ENCODE measurements at places on chromosomes 4 and X. TPM values are rescaled to one million over a fixed set of nuclear protein-coding genes. Genes with fewer than 3 reads are reported as not detected.

The SLITRK4 gene
- total RNA-seq, result 15.7 TPM

The SMPX gene
- total RNA-seq, result not detected

The CENPU gene
- 39.7 TPM for total RNA-seq

The COX7B2 gene
- total RNA-seq, result not detected

The ASB5 gene
- total RNA-seq, result 0.84 TPM

GRCh38 chr4:24180586-24180985 is 290.7 kb upstream of the PPARGC1A start:
- DNase-seq, result no peak

GRCh38 chr4:26237916-26238315 is 82.9 kb upstream of the RBPJ start:
- DNase-seq, result no peak

GRCh38 chr4:98517218-98518021 is 141.0 kb downstream of the TSPAN5 start:
- DNase-seq, result no peak

GRCh38 chrX:19761554-19762295 is 125.7 kb downstream of the SH3KBP1 start:
- DNase-seq, result no peak

DNA sequence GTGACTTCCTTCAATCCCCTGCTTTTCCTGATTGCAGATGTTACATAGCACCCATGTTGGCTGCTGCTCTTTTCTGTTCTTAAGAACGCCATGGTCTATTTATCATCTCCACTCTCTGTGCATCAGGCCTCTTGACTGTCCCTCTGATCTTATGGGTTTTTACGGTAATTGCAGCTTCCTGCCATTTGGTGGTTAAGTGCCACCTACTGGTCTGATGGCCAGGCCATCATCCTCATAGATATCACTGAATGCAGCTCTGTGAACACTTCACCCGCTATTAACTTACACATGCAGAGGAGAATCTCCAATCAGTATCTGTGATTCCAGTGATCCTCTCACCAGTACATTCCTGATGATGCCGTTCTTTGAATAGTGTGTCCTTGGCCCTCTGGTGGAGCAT is 382.4 kb downstream of the TRAM1L1 start:
- DNase-seq, result no peak

DNA sequence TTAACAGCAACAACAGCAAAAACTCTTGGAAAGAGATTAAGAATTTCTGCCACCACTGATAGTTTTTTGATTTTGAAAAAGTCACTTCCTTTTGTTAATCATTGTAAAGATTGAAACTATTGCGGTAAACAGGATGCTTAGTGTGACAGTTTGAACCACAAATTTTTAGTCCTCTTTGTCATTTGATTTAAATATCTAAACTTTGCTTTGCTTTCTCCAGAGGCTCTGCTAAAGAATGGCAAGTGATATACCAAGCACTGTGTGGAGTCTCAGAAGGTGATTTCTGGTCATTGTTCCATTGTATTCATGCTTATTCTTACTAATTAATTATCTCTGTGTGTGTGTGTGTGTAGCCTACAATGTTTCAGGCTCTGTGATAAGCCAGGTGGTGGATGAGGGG is 155.6 kb downstream of the BMPR1B start:
- DNase-seq, result no peak

DNA sequence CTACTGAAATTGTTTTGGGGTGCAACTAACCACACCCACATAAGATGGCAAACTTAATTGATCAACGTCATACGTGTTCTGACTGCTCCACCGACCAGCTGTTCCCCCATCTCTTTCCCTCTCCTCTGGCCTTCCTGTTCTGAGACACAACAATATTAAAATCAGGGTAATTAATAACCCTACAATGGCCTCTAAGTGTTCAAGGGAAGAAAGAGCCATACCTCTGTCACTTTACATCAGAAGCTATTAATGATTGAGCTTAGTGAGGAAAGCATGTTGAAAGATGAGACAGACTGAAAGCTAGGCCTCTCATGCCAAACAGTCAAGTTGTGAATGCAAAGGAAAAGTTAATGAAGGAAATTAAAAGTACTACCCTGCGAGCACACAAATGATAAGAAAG is 173.9 kb upstream of the FTHL17 start:
- no peak for DNase-seq

DNA sequence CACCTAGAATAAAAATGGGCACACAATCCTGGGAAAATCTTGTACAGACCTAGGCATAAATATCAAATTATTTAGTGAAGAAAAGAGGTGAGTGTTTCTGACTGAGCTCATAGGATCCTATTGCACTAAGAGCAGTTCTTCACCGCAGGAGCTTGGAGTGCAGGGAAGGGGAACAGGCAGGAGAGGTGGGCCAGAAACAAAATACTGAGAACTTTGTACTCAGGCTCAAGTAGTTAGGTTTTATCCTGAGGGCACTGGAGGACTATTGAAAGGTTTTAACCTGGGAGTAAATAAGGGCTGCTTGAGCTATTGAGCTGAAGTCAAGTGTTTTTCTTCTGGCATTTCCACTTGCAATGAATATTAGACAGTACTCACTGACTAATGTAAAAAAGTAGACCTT is 12.2 kb downstream of the EPHA5 start:
- DNase-seq, result no peak

GRCh38 chr4:185966549-185966948 is 102.4 kb upstream of the TLR3 start:
- no peak for DNase-seq

- no peak for DNase-seq
These were observed 5.4 kb downstream of the WDR1 start for GRCh38 chr4:10111067-10111801.

DNA sequence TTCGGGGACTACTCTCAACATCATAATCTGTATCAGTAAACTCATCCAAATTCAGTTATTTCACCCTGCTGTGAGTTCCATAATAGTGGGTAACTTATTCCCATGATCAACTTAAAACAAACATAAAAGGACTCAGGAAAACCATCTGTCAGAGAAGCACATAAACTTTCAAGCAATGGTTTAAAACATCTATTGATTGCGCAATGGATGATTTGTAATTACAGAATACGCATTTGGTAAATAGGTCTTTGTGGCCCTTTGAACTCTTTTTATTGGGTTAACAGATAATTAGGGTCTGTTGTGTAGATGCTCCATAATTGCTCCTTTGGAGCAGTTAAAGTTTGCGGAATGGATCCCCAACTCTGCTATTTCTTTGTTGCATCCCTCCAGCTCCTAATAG is 115.3 kb downstream of the KIT start:
- DNase-seq, result no peak

- no peak for DNase-seq
These were observed 94.5 kb upstream of the DHRSX start for GRCh38 chrX:2595258-2595657.

GRCh38 chr4:38855466-38855865 is 1.2 kb downstream of the TLR6 start:
- no peak for DNase-seq

- no peak for DNase-seq
These were observed 22.0 kb downstream of the CXCL8 start for GRCh38 chr4:73762409-73762808.
